Hindlimb muscle (tissue), 1 donor: ENCODE measurements at places on chromosomes 12 and 14. TPM values are rescaled to one million over a fixed set of nuclear protein-coding genes. Genes with fewer than 3 reads are reported as not detected.

GRCh38 chr14:90604356-90604755, 207.5 kb downstream of the CALM1 start:
- DNase-seq, result no peak

DNA sequence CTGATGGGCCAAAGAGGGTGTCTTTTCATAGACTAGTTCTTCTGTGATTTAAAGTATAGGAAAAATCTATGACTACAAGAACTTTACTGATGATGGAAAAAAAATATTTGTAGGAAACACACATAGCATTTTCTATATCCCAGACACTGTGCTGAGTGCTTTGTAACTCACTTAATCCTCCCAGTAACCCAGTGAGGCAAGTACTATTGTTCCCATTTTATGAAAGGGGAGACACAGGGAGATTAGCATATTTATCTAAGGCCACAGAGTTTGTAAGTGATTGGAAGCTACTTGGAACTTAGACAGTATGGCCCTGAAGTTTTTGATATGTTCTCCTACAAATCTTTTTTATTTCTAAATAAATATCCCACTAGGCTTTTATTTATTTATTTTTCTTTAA, 19.9 kb downstream of the PRPF39 start:
- DNase-seq, result no peak

GRCh38 chr14:54147282-54147681, 190.7 kb upstream of the BMP4 start:
- no peak for DNase-seq

Gene TSPAN9
- polyA plus RNA-seq, result 98.9 TPM

Gene TGFB3
- polyA plus RNA-seq, result 86.8 TPM

- no peak for DNase-seq
Observed at GRCh38 chr12:93019212-93019927, 90.3 kb upstream of the EEA1 start.

GRCh38 chr14:22319526-22320361, 269.3 kb downstream of the DAD1 start:
- DNase-seq, result peak; percentile 69

Gene SAMD4A
- polyA plus RNA-seq, result 63.5 TPM

DNA sequence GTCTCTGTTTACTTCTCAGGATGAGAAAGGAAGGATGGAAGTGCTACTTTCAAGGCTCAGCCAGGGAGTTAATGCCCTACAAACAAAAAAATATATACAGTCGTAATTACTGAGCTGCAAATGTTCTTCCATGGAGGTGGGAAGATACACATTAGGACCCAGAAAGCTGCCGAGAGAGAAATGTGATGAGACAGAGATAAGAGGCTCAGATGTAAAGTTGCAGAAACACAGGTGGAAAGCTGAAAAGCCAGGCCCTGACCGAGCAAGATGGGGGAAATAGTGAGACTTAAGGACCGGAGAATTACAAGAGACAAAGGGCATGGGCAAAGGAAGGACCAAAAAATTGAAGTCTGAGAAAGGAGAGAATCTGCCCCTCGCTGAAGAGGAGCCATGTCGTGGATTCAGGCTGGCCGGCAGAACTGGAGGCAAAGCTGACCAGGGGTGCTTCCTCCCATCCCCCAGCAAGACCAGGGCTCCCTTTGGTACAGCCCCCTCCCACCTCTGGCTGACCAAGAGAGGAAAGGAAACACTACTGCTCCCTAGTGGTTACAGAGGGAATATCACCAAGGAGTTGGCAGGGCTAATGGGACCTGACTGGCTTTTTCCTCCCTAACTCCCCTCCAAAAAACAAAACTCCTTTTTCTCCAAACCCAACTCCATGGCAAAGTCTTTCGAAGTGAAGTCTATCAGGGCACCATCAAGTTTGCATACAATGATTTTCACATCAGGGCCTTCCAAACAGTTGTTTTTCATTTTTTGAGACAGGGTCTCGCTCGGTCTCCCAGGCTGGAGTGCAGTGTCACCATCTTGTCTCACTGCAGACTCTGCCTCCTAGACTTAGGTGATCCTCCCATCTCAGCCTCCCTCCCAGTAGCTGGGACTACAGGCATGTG, 12.1 kb downstream of the ZFHX2 start:
- DNase-seq, result no peak

DNA sequence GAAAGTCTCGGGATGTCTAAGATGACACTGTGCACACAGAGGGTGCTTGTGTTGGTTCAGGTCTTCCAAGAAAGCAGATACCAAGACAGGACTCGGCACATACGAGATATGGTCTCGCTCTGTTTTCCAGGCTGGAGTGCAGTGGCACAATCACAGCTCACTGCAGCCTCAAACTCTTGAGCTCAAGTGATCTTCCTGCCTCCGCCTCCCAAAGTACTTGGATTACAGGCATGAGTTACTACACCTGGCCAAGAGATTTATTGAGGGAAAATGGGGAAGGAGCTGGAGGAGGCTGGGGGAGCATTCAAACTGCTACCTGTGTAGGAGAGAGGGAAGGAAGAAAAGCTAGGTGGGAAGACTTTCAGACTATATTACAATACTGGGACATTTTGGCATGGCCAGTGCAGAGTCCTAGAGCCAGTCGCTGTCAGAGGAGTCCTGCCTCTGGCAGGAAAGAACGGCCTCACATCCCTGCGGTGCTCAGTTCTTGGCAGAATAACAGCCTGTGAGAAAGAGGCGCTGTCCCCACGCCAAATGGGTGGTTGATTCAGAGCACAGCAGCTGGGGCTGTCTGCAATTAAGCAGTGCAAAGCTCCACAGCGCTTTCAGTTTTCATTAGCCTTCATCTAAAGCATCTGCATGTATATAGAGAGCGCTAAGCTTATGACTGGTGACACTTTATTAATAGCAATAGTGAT, 18.3 kb downstream of the SLC17A8 start:
- DNase-seq, result peak; percentile 79

DNA sequence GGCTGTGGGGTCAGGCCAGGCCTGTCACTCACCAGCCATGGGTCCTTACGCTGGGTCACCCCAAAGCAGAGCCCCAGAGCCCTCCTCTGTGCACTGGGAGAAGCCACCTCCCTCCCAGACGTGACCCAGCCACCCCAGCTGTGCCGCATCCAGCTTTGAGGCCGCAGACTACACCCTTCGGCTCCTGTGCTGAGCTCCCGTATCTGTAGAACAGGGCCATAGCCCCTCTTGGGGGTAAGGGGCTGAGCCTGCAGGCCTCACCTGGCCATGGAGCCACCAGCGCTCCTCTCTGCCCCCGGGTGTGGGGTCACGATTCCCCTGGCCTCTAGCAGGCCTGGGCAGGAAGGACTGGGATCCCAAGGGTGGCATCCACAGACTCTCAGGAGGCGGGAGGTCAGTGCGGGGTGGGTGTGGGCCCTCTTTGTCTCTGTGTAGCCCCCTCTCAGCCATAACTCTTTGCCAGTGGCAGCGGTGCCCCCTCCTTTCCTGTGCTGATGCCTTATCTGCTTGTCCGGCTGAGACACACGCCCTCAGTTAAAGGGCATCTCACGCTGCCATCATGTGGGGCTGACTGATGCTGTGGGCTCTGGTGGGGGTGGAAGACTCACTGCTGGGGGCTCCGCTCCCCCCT, 16.3 kb downstream of the ASPG start:
- no peak for DNase-seq

GRCh38 chr14:37275963-37276362, 78.2 kb downstream of the MIPOL1 start:
- DNase-seq, result no peak

DNA sequence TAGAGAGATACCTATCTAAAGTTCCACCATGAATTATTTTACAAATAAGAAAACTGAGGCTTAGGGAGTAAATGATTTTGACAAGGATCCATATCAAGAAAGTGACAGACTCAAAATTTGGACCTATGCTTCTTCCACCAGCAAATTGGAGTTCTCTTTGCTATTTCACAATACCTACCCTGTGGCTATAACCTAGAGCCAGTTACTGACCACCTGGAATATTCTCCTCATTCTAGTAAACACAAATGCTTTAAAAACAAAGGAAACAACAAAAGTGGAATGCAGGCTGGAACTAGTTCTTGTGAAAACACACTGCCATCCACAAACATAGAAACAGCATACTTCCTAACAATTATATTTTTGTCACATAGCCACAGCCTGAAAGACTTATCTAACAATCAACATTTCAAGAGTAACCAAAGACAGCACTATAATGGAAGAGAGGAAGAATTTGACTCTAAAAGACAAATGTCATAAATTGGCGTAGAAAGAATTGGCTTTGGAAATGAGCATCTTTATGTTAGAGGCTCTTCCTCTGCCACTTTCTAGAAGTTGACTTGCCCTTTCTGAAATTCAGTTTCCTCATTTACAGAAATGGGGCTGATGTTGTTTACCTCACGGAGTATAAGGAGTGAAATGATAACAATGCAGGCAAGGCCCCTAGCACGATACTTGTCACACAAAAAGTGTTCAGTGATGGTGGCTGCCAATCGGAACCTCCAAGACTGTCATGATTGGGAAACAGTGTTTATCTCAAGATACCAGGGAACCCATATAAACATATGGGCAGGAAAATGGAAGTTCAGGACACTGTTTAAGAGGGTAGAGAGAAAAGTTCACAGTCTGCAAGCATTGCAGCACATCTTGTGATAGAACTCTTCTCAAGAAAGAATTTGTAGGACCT, 138.6 kb upstream of the LGR5 start:
- DNase-seq, result no peak

DNA sequence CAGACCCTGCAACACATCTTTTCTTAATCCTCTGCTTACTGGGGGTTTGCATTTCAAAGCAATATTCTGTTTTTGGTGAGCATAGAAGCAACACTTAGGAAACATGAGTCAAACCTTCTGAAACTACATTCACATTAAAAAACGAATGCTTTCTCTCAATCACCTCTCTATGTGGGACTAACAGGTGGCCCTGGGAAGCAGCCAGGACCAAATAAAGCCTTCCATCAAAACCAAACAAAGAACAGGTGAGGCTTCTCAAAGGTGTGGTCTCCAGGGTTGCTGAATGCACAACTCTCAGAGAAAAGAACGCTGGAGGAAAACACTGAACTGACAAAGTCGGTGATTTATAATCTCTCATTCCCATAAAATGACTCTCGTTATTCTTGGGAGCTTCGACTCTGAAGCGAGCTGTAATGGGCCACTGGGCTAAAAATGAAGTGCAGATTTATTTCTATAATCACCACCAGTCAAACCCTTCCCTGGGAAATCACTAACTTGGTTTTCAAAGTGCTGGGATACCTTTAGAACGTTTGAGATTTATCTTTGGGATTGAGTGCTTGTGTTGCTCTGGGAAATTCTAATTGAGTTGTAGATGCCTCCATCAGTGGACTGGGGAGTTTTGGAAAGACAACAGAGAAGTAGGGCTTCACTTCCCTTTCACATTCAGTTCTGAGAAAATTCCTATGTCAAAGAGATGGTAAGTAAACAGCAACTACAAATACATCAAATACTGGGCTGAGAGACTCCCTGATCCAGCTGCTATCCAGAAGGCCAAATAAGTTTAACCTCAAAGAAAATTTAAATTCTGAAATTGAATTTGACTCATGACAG, 262.0 kb upstream of the TMPO start:
- DNase-seq, result no peak

Gene B3GNT4
- polyA plus RNA-seq, result 0.59 TPM

DNA sequence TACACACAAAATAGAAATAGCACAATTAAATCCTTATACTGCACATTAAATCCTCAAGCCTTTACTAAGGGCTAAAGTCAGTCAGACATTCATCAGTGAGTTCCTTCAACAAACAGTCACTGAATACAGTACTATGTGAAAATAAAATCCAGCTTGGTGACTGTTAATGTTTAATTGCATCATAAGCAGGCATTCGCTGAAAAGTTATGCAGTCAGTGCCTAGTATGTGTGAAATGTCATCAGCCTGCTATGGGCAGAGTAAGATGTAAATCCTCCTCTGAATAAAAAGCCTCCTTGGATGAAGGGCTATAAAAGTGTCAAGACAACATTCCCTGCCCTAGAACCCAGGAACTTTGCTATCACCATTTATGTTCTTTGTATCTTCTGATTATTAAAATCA, 116.4 kb downstream of the PRICKLE1 start:
- no peak for DNase-seq

DNA sequence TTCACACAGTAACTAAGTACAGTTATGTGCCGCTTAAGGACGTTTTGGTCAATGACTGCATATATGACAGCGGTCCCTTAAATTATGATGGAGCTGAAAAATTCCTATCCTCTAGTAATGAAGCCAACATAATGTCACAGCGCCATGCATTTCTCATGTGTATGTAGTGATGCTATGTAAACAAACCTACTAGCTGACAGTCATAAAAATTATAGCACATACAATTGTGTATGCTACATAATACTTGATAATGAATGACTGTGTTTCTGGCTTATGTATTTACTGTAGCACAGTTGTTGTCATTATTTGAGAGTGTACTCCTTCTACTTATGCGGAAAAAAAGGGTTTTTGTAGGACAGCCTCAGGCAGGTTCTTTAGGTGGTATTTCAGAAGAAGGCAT, 99.7 kb downstream of the DACT1 start:
- no peak for DNase-seq

Gene RND1
- 0.37 TPM for polyA plus RNA-seq

- DNase-seq, result no peak
Observed at GRCh38 chr12:22631863-22632463, 7.0 kb downstream of the ETNK1 start.

- no peak for DNase-seq
Observed at GRCh38 chr12:48182631-48183030, 813 bp upstream of the CCDC184 start.

- DNase-seq, result no peak
Observed at GRCh38 chr12:104681012-104681690, 224.4 kb downstream of the CHST11 start.

DNA sequence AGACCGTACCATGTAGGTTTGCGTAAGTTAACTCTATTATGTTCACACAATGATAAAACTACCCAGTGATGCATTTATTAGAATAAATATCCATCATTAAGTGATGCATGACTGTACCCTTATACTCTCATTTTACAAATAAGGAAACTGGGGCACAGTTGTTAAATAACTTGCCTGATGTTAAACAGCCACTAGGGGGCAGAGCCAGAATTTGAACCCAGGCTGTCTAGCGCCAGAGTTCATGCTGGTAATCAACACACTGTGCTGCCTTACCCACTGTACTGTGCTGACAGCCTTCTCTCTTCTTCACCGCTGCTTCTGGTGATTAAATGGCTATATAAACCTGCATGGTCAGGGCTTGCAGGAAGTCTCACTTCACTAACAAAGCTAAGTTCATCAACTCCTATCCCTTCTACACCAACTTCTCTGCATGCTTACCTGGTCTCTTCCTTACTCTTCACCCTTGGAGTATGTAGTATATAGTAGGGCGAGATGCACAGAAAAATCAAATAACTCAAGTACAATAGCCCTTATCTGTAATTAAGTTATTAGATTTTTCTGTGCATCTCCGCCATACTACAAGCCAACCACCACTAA, 43.6 kb upstream of the APPL2 start:
- no peak for DNase-seq
